Activated CD4-positive, alpha-beta T cell treated with anti-CD3 and anti-CD28 coated beads for 4 hours (primary cell): ENCODE measurements at places on chromosomes 1 and 21.

- no peak for DNase-seq
Observed at GRCh38 chr1:21447311-21447710, 7.4 kb downstream of the NBPF3 start.

DNA sequence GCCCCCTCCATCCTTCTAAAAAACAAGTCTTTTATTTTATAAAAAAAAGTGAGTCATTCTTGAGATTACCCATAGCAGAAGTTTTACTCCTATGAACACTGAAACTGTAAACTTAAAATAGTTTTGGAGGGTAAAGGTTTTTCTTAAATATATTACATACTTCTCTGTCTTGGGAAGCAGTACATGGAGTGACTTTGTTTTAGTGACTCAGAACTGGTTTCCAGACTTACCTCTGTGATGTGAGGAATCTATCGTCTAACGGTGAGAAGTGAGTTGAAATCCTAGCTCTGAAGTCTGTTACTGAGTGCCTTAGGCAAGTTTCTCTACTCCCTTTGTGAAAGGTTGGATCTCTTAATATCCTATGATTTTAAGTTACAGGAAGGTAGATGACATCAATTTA is 176.3 kb upstream of the POU3F1 start:
- DNase-seq, result no peak

DNA sequence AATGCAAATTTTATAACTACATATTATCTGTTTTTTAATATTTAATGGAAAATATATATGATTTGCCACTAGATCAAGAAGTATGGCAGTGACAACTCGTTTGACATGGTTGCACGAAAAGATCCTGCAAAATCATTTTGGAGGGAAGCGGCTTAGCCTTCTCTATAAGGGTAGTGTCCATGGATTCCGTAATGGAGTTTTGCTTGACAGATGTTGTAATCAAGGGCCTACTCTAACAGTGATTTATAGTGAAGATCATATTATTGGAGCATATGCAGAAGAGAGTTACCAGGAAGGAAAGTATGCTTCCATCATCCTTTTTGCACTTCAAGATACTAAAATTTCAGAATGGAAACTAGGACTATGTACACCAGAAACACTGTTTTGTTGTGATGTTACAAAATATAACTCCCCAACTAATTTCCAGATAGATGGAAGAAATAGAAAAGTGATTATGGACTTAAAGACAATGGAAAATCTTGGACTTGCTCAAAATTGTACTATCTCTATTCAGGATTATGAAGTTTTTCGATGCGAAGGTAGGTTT is 556 bp downstream of the IFI44 start:
- no peak for DNase-seq

DNA sequence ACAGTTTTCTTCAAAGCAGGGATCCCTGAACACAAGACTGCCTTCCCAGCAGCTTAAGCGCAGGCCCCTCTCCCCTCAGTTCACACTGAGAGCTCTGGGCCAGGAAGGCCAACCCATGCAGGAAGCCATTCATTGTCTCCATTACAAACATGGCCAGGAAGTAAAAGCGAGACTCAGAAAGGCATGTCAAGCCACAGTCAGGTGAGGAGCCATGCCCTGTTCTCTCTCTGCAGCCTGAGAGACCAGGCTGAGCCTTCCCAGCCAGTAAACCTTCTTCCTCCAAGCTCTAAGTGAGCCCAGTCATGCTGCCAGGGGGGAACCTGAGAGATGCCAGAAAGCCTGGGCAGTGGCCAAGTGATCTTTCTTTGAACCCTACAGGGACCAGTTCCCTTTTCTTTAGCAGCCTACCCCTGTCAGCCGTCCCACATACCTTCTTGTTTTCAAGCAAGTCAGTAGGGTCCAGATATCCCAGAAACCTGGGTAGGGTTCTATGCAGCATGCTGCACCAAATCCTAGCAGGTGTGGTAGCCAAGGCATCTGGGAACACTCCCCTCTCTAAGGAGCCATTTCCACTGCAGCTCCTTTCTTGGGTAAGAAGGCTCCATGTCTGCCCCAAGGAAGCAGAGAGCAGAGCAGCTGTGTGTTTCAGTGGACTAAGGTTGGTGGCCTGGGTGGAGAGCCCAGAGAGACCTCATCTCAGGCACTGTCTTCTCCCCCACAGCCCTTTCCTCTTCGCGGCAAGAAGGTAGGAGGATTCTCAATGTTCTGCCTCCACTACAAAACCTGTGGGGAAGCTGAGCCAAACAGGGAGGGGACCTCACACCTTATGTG is 977 bp downstream of the TRAF3IP3 start:
- DNase-seq, result peak; percentile 31

DNA sequence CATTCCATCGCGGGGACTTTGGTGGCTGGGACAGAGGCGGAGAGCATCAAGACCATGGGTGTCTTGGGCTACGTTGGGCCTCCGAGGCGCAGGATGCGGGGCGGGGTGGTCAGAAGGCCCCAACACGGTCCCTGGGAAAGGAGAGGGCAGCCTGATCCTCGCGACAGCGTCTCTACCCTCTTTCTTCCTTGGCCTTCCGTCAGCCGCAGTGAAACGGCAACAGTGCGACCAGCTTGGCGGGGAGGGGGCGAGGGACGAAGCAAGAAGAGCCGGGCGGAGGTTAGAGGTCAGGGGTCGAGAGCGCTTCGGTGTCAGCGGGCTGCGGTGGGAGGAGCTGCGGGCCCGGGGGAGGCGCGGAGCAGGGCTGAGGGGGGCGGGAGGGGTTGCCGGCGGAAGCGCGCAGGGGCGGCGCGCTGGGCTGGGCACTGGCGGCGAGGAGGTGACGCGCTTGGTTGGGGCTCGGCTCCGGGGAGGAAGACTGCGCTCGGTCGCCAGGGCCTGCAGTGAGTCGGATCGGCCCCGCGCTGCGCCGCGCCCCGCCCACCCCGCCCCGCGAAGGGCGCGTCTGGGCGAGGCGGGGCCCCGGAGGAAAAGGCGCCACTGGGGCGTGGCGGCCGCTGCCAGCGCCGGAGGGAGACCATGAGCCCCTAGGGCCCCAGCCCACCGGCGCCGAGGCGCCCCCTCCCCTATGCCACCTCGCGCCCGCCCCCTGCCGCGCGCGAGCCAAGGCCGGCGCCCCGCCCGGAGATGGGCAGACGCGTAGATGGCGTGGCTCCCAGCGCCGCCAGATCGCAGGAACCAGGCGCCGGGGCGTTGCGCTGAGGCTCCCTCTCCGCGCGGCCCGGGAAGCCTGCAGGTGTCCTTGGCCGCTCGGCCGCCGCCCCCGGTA is at the start of gene KCNC4:
KCNC4 (plus strand) TSS at position 600 of the 889 bp plus-strand sequence. CDS start 1,186 bp downstream, outside the sequence.
- DNase-seq, result peak; percentile 87

DNA sequence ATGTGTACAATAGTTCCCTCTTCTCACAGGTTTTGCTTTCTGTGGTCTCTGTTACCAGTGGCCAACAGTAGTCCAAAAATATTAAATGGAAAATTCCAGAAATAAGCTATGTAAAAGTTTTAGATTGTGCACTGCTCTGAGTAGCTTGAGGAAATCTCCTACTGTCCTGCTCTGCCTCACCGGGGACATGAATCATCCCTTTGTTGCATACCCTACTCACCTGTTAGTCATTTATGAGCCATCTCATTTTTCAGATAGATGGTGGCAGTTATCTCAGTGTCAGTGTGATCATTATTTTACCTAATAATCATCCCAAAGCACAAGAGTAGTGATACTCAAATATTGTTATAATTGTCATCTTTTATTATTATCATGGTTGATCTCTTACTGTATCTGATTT is 688.1 kb downstream of the PLA2G4A start:
- DNase-seq, result no peak

DNA sequence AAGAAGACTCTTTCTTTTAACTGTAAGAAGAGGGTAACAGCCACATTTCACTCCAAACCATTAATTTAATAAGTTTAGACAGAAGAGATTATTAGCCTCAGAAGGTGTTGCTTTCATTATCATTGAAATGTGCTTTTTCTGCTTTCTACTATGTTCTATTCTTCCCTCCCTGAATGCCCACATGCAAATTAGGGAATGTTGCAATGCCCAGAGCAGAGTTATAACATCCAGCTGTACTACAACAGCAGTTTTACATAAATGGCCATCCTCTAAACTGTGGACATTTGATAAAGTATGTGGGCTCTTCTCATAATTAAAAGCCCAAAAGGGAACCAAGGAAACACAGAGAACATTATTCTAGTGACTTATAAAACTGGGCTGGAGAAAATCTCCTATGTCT is 82.2 kb upstream of the SOD1 start:
- DNase-seq, result no peak

- DNase-seq, result no peak
Observed at GRCh38 chr1:231971397-231972110, 345.0 kb downstream of the DISC1 start.

DNA sequence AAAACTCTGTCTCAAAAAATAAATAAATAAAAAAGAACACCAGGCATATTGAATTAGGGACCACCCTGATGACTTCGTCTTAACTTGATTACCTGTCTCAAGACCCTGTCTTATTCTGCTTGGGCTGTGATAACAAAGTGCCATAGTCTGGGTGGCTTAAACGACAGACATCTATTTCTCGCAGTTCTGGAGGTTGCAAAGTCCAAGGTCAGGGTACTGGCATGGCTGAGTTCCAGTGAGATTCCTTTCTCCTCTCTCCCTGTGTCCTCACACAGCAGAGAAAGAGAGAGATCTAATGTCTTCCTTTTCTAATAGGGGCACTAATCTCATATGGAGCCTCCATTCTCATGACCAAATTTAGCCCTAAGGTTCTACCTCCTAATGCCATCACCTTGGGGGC is 145.6 kb downstream of the HUNK start:
- DNase-seq, result no peak

GRCh38 chr1:197915260-197915861 is 1.8 kb upstream of the LHX9 start:
- DNase-seq, result no peak

GRCh38 chr1:81377406-81377805 is 423.3 kb upstream of the ADGRL2 start:
- DNase-seq, result no peak

- DNase-seq, result no peak
Observed at GRCh38 chr1:31632649-31633048, 12.0 kb downstream of the PEF1 start.

GRCh38 chr1:56222914-56223540 is 356.3 kb downstream of the PLPP3 start:
- DNase-seq, result no peak

DNA sequence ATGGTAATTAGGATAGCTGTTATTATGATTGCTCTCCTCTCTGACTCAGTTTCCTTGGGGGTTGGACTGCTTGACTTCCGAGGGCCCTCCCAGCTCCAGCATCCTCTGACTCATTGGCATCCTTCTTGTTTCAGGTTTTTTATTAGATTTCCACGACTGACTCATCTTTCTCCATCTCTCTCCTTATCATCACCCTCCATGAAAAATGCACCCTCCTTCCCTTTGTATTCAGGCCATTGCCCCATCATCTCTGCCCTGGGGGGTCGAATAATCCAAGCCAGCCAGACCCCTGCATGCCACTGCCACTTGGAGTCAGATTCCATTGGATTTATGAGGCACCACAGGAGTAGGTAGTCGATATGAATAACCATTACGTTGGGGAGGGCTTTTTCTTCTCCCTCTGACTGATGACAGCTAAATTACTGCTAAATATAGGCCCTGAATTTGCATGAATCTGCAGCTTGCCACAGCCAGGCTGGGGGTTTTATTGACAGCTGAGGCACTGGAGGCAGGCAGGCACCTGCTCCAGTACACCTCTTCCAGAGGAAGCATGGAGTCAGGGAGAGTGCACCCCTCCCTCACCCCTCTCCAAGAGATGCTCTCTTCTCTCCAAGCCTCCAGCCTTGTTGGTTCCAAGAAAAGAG is 91.7 kb downstream of the C1orf94 start:
- DNase-seq, result no peak

DNA sequence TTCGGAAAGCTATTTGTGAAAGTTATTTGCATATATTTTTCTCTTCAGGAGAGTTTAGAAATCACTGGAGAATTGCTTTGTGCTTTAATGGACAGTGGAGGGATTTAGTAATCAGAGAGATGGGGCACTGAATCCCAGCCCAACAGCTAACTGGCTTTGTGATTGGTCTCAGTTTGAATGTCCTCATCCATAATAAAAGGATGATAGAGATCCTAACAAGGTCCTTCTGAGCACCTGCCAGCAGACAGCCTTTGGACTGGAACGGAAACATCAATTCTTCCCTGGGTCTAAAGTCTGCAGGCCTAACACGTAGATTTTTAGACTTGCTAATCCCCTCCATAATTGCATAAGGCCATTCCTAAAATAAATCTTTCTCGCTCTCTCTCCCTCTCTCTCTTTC is 112.0 kb upstream of the ADAMTS5 start:
- no peak for DNase-seq

GRCh38 chr1:201282216-201282615 is 1.1 kb upstream of the PKP1 start:
- DNase-seq, result no peak

DNA sequence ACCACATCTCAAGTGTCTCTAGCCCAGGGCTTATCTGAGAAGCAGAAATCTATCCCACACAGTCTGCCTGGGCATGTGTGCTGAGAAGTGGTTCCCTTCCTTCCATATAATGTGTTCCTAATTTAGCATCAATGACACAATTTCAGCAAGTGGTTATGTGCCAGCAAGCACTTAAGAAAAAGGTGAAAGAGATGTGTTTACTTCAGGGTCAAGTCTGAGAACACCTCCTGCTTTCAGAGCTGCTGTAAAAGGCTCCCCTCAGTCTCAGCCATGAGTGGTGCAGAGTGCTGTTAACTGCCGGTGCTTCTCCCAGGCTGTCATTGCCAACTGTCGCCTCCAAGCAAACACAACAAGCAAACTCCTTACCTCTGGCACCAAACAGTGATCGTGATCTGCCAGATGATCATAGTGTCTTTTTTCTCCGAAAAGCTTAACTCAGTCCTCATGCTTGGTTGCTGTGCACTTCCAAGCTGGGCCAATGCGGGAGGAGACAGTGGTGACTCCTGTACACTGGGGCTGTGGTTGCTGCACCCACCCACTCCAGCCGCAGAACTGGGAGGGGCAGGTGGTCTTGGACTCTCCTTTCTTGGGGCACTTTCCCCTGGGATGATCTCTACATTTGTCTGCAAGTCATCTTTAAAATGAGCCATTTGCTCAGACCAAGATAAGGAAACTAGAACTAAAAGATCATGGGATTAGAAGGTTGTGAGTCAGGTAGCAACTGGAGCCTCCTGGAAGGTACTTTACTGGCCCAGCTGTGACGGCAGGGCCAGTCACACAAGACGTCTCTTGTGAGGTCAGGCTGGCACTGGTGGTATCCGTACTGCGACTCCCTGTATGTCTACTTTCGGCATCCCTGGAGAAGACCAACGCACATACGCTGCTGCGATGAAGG is 32.4 kb downstream of the ATP1A1 start:
- DNase-seq, result no peak

DNA sequence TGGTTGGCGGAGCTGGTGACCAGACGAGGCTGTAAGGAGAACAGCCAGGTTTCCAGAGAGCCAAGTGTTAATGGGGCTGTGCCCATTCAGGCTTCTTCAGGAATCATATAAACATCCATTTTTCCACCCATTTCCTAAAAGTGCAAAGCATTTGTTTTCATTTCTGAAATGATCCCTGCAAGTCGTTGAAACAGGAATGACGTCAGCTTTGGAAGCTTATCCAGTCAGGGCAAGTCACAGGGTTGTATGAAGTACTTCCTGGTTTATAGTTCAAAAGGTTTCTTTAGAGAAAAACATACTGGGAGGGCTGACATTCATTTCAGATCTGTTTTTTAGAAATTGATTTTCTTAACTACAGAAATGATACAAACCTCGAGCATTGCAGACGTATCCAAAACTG is 29.2 kb downstream of the IGSF5 start:
- no peak for DNase-seq
